MCF 10A (cell line): ENCODE measurements at places on chromosomes 2 and 18. TPM values are rescaled to one million over a fixed set of nuclear protein-coding genes. Genes with fewer than 3 reads are reported as not detected.
A peak's percentile ranks its signal among the peaks of the same experiment; 100 is the strongest.

- DNase-seq, result peak; percentile 27
Measured at GRCh38 chr2:111626037-111626864, 257.7 kb downstream of the ANAPC1 start.

- peak; percentile 65 for DNase-seq
Measured at GRCh38 chr18:48326901-48327675, 82.1 kb downstream of the ZBTB7C start.

FBLN7 gene
- 0.07 and 0.14 TPM in 2 replicates for total RNA-seq

CNRIP1 gene
- 0.84 and 2.4 TPM in 2 replicates for total RNA-seq
